Activated gamma-delta T cell (primary cell): ENCODE measurements at places on chromosomes 5 and 9.

GRCh38 chr9:10700915-10701314 lies 88.1 kb upstream of the PTPRD start:
- no peak for DNase-seq

- no peak for DNase-seq
These were observed 11.8 kb upstream of the NDUFB6 start for GRCh38 chr9:32584784-32585183.

- DNase-seq: no peak
These were observed 81.4 kb downstream of the SEMA5A start for GRCh38 chr5:9464478-9464877.

DNA sequence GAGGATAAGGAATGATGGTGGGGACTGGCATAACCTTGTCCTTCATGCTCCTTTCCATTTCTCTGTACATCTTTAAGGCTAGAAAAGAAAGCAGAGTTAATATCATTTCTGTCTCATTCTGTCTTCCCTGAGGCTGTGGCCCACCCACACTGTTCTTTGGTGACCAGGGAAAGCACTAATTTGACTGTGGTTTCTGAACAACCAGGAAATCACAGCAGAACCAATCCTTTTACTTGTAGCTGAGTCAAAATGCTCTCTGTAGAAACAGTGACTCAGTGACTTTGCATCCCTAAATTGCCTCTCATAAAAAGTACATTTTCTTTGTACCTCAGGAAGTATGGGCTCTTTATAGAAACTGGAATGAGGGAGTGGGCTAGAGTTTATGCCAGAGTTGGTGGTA lies 28.1 kb downstream of the IL33 start:
- no peak for DNase-seq

- DNase-seq: no peak
These were observed 363.4 kb upstream of the SLC30A5 start for GRCh38 chr5:68730220-68730978.

- DNase-seq: no peak
These were observed 24.0 kb downstream of the GALNT10 start for GRCh38 chr5:154214371-154215106.

GRCh38 chr5:44384816-44385215 lies 4.4 kb downstream of the FGF10 start:
- no peak for DNase-seq

DNA sequence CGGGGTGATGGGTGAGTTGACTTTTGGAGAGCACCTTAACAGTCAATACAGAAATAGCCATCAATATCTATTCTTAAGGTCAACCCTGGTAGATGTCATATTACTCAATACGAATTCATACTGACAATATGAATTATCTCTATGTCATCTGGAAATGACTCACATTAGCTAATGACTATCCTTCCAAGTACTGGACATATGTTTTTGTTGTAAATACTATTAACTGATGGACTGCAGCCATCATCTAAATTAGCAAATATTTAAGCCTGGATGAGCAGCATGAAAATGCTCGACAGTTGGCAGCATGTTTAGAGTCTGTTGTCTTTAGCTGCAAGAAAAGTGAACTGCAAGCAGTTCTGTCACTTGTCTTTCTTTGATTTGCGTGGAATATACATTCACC lies 19.6 kb upstream of the ISOC1 start:
- no peak for DNase-seq

DNA sequence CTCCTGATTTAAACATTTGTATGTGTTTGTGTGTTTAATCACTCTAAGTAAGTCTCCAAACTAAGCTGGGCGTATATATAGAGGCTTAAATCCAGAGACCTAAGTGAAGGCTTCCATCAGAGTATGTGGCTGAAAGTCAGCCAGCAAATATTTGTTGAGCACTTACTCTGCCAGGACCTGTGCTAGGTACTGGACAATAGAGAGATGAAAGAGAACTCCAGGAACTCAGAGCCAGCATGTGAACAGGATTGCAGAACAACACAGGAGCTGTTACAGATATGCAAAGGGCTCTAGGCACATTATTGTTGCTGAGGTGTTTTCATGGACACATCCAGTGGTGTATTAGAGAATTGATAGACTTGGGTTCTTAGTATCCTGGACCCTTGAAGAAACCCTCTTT lies 4.7 kb upstream of the BNIP1 start:
- no peak for DNase-seq

GRCh38 chr9:137237759-137238726 lies 3.0 kb upstream of the TUBB4B start:
- no peak for DNase-seq

DNA sequence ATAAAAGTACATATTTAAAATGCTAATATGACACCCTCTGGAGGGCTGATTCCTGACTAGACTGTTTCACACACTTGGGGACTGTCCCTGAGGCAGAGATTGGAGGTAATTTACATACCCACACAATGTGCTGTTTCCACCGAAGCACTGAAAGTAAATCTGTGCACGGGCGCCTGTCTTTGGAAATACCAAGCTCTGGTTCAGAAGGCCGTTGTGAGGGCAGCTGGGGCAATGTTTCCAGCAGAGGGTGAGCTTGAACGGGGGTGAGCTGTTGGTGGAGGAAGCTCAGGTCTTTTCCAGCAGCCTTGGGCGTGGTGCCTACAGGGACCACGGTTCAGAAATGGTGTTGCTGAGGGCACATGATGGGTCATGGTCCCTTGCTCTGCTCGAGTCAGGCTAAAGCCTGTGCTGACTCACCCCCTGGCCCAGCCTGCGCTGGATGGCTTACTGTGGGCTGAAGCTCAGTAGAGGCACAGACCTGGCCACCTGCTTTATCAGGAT lies 25.8 kb upstream of the HMCN2 start:
- no peak for DNase-seq
